ENCODE measurements at places on chromosomes 6 and 20.

DNA sequence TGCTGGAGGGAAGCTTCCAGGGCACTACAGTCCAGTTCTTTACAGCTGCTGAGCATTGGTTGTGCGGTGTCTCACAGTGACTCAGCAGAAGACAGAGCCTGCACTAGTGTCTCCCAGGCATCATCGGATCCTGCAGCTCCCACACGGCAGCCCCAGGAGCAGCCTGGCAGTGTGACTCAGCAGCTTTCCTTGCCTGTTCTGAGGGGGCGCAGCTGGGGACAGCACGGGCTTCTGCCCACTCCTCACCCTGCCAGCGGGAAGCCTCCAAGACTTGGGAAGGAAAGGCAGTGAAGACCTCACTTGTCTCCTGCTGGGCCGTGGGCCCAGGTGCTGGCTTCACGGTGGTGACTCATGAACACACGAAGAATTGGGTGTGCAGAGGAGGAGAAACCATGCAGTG lies 165.4 kb downstream of the SYNDIG1 start:
- DNase-seq: peak; percentile 60

DNA sequence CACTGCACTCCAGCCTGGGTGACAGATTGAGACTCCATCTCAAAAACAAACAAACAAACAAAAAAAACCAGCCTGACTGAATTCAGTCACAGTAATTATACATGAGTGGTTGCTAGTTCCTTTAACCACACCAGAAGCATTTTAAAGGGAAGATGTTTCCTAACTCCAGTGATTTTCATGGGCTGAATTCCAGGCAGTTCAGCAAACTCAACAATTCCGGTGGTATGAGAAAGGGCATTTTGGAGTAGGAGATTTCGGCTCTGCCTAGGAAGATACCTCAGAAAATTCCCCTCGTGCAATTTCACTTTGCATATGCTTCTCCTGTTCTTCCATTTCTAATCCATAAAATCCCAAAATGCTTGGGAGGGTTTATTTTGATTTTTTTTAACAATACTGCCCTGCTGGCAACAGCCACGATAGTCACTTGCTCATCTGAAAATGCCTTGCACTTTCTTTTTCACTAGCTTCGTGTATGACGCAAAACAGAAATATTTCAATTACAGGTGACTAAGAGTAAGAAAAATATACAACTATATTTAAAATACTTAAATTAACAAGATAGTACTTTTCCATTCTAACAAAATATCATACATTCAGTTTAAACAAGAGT lies 48.3 kb upstream of the IPCEF1 start:
- DNase-seq: no peak

GRCh38 chr6:107488174-107488874 lies 1.6 kb upstream of the SOBP start:
- DNase-seq: no peak

- DNase-seq: no peak
These were observed 70.1 kb downstream of the HECA start for GRCh38 chr6:139204978-139205377.

DNA sequence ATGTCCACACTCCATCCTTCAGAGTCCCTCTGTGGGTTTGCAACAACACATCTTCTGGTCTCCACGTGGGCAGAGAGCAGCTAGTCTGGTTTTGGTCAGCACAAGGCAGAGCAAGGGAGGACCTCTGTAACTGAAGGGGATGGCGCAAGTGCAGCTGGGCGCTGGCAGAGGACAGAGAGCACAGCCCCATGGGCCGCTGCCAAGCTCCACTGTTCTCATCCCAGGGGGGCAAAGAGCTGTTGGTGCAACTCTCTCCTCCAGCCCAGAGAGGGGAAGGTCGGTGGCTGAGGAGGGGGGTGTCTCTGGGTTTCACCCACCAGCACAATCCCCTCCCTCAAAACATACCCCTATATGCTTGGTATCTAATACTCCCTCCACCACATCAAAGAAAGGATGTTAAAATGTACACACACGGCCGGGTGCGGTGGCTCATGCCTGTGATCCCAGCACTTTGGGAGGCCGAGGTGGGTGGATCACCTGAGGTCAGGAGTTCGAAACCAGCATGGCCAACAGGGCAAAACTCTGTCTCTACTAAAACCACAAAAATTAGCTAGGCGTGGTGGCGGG lies 9.1 kb downstream of the ATP9A start:
- no peak for DNase-seq

DNA sequence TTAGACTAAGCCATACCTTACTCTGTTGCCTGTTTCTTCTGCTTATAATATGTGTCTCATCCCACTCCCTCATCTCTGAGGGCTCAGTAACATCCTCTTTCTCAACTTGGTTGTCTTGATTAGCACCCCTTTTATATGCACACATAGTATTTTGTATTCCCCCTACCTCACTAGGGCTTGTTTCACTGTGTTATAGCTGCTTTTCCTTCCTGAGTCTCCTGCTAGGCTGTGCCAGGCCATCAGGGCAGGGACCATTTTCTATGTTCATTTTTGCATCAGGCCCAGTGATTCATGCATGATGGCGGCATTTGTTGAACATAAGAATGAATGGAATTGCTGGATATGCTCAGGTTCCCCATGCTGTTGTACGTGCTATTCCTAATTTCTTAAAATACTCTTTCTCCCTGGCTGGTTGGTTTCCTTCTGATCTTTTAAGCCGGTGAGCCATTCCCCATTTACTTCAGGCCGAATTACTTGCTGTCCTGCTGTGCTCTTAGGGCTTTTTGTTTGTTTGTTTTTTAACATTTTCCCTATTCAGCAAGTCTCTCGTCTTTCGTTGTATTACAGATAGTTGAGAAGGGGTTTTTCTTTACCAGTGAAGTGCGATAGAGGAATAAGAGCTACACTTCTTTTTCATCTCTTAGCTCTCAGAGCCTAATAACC lies 183.2 kb downstream of the CARMIL1 start:
- no peak for DNase-seq

Data from fibroblast of skin of left biceps (primary cell).